ENCODE measurements at places on chromosomes 1 and 21.

- DNase-seq = peak; percentile 89
Observed at GRCh38 chr1:89965193-89965768, 29.6 kb upstream of the ZNF326 start.

DNA sequence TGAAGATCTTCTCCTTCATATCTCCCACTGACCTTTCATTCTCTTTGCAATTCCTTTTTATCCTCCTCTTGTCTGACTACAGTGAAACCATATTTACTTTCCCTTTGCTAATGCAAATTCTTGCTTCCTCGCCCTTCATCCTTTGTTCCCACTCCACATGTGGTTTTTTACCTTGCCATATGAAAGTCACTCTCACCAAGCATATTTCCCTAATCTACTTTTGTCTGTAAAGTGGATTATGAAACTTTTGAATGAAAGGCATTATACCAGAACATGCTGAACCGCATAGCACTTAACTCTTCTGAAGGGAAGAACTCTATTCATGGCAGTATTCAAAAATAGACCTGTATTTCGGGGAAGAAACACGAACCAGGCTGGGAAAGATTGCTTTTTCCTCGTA, 8.0 kb upstream of the TMPRSS15 start:
- no peak for DNase-seq

GRCh38 chr1:202349206-202349928, 868 bp downstream of the PPP1R12B start:
- no peak for DNase-seq

DNA sequence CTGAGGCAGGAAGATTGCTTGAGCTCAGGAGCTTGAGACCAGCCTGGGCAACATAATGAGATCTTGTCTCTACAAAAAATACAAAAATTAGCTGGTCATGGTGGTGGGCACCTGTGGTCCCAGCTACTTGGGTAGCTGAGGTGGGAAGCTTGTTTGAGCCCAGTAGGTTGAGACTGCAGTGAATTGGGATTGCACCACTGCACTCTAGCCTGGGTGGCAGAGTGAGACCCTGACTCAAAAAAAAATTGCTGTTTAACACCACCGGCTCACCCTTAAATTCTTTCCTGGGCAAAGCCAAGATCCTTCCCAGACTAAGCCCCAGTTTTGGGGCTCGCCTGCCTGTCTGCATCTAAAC, 6.6 kb upstream of the NSUN4 start:
- no peak for DNase-seq

GRCh38 chr1:200558866-200559459, 61.6 kb downstream of the KIF14 start:
- DNase-seq = no peak

DNA sequence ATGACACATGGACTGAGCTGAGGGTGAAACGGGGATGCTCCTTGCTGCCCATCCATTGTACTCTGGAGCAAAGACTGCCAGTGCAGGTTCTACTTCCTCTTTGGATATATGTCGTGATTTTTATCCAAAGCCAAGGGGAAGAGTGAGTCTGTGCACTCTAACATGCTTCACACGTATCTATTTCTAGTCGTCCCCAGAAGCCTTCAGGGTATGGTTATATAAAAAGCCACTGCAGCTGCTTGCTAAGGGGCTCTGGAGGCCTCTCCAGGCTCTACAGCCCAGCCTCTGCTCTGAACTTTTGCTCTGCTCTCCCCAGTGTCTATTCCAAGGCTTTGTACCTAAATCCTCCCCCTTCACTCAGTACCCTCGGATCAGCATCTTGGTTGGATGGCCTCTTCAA, 20.1 kb downstream of the PAFAH2 start:
- DNase-seq = no peak

DNA sequence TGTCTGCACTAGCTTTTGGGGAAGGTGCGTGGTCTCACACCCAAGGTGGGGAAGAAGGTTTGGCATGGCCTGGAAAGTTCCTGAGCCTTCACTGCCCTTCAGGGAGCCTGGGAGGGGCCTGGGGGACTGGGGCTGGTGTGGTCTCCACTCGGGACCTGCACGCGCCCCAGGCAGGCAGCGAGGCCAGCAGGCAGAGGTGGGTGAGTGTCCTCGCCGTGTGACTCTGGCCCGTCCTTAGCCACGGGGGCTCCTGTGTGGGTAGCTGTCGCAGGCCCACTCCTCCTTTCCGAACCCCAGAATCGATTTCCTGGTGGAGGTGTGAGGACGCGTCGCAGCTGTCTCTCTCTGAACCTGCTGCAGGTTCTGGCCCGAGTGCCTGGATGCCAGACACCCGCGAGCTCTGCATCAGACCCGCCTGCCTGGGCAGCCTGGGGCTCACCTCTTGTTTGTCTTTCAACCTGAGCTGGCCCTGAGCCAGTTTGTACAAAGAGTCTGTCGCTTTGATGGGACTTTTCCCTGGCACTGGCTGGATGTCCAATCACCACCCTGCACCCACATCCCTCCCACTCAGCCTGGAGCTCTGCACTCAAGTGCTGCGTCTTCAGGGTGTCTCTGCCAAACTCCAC, 36.0 kb upstream of the SLC19A1 start:
- peak; percentile 32 for DNase-seq

- peak; percentile 75 for DNase-seq
Observed at GRCh38 chr1:167083066-167083665, 7.0 kb downstream of the GPA33 start.

- no peak for DNase-seq
Observed at GRCh38 chr21:45363921-45364467, 41.0 kb upstream of the COL18A1 start.

GRCh38 chr1:37315371-37315846, 159.0 kb upstream of the ZC3H12A start:
- peak; percentile 44 for DNase-seq
